T-cell (primary cell): ENCODE measurements at places on chromosomes 11 and 22. TPM values are rescaled to one million over a fixed set of nuclear protein-coding genes. Genes with fewer than 3 reads are reported as not detected.
A peak's percentile ranks its signal among the peaks of the same experiment; 100 is the strongest.

DNA sequence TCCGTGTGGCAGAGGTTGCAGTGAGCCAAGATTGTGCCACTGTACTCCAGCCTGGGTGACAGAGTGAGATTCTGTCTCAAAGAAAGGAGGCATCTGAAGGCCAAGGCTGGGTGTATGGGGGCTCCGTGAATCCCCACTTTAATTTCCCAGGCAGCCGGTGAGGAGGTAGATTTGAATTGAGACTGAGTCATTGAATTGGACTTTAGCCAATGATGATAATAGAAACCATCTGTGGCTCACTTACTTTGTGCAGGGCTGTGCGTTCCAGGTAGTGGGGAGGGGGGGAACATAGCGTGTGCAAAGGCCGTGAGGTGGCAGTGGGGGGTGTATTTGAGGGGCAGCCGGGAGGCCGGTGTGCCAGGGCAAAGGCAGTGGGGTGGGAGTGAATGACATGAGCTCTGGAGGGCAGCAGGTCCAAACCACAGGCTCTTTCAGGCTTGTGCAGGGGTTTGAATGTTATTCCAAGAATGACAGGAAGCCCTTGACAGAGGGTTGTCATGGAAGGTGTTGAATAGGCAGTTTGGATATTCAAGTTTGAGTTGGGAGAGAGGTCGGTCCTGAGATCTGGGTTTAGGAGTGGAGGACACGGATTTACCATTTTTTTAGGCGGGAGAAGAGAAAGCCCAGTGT is 6.1 kb downstream of the ARHGAP8 start:
- DNase-seq: no peak

DNA sequence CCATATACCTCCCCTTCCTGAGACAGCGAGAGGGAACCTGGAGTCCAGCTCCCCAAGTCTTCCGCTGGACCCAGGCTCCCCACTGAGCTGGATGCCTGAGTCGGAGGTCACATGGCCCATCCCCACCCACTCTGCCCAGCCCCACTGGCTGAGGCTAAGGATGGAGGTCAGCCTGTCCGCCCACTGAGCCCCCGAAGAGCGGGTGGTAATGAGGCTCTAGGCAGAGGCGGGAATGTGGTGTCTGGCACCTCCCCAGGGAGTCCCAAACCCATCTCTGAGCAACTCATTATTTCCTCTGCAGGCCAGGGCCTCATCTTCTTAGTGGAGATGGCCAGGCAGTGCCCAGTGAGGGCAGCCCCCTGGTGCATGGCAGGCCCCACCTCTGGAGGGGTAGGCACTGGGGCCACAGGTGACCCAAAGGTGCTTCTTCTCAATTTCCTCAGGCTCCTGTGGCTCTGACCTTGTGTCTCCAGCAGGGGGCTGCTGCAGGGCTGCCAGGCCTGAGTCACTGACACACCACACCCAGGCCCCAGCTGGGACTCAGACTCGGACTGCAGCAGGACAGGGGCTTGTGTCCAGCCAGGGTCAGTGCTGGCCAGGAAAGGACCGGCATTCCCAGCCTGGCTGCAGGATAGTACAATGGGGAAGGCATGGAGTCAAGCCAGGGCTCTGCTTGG is 10.2 kb upstream of the PDE2A start:
- DNase-seq: peak; percentile 13

DNA sequence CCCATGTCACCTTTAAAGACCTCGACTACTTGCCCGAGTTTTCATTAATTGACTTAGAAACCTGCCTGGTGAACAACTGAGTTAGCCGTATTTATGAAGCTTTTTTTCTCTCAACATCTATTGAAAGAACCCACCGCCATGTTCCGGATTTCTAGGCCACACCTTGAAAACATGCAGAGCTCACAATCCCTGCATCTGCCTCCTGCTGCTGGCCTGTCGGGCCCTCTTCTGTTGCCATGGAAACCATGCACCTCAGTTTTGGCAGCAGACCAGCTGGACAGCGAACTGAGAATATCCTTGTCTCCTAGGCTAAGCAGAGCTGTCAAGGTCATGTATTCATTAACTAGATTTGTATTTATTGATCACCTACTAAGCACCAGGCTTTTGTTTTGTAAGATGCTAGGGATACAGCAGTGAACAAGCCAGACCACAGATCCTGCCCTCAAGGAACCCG is 4.3 kb upstream of the PATZ1 start:
- no peak for DNase-seq

DNA sequence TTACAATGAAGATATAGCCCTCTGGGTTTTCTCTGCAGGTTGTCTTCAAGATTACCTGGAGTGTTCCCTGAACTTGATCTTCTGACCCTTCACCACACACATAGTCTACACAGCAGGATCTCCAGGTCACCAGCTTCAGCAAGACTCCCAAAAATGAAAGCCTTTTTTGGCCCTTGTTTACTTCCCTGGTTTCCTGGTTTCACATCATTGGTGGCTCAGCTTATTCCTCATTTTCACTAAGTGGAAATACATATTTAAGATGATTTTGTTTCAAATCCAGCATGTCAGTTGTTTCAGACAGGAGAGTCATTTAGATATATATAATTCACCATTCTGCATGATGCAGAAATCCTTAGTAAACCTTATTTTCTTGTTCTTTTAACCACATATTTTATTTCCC is 41.6 kb upstream of the MPEG1 start:
- no peak for DNase-seq

GRCh38 chr11:59894616-59895015 is 16.0 kb downstream of the OOSP3 start:
- DNase-seq: no peak

- no peak for DNase-seq
These were observed 14.6 kb upstream of the CCDC188 start for GRCh38 chr22:20165421-20165820.

DNA sequence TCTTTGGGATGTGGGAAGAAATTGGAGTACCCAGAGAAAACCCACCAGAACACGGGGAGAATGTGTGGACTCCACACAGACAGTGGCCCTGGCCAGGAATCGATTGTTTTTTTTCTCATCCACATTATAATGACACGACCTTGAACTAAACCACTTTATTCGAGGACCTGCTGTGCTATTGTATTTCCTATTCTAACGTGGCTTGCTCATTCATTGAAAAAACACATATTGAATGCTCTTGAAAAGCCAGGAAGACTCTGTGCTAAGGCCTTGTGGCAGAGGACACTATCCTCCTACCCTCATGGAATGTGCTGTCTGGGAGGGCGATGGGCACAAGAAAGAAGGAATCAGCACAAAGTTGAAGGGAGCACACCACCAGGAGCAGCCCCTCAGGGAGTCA is 9.1 kb upstream of the SREBF2 start:
- no peak for DNase-seq

GRCh38 chr11:92204731-92205130 is 19.9 kb upstream of the FAT3 start:
- no peak for DNase-seq

DNA sequence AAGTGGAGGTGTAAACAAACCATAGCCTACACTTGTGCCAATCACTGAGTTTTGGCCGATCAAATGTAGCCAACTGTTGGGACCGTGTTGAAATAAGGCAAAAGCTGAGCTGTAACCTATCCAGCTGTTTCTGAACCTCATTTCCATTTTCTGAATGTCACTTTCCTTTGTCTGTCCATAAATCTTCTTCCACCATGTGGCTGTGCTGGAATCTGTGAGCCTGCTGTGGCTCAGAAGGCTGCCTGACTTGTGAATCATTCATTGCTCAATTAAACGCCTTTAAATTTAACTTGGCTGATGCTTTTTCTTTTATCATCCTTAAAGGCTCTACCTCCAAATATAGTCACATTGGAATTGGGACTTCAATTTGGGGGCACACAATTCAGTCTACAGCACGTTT is 203.1 kb upstream of the MPPED2 start:
- DNase-seq: no peak

GRCh38 chr22:17832665-17833064 is 58.4 kb upstream of the BID start:
- no peak for DNase-seq

- DNase-seq: no peak
These were observed 40.8 kb downstream of the ENTHD1 start for GRCh38 chr22:39852799-39853198.

- DNase-seq: no peak
These were observed 25.0 kb downstream of the AMPD3 start for GRCh38 chr11:10480026-10480425.

- DNase-seq: no peak
These were observed 10.3 kb upstream of the NEFH start for GRCh38 chr22:29469755-29470154.

DNA sequence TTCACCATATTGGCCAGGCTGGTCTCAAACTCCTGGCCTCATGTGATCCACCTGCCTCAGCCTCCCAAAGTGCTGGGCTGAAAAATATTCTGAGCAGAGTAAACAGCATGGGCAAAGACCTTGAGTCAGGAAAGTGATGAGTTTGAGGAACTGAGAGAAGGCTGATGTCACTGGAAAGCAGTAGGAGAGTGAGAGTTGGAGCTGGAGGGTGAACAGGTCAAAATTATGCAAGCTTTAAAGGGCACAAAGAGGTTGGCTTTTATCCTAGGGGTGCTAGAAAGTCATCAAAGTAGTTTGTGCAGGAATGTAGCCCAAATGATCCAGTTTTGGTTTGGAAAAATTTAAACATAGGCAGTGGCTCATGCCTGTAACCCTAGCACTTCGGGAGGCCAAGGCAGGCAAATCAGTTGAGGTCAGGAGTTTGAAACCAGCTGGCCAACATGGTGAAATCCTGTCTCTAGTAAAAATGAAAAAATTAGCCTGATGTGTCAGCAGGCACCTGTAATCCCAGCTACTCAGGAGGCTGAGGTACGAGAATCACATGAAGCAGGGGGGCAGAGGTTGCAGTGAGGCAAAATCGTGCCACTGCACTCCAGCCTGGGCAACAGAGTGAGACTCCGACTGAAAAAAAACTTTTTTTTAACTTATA is 44.7 kb upstream of the CXCR5 start:
- DNase-seq: no peak

DNA sequence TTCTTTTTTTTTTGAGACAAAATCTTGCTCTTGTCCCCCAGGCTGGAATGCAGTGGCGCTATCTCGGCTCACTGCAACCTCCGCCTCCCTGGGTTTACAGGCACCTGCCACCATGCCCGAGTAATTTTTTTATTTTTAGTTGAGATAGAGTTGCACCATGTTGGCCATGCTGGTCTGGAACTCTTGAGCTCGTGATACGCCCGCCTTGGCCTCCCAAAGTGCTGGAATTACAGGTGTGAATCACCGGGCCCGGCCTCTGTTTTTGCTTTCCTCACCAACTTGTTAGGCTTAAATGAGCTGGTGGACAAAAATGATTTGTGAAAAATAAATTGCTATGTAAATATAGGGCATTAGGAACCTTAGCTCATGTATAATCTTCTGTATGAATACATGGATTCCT is 3.5 kb downstream of the MEI1 start:
- no peak for DNase-seq

DNA sequence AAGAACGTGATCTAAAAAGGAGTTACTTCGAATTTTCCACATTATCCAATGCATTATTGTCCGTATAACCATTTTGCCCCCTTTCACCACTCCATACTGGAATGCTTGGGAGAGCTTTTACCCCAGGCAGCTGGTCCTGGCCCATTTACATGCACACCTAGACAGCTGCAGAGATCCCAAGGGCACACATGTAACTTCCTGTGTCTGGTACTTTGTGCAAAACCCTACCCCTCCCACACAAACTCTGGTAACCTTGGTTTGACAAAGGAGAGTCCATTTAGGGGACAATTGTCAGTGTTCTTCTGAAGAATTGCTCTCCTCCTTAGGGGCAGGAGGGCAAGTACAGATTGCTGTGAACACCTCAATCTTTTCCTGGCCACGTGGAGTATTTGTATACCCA is 57.3 kb upstream of the SORL1 start:
- DNase-seq: no peak

- DNase-seq: no peak
These were observed 591.3 kb downstream of the LRRC4C start for GRCh38 chr11:40867991-40868632.

- DNase-seq: peak; percentile 57
These were observed 19.5 kb downstream of the IL17REL start for GRCh38 chr22:49992921-49993648.

- no peak for DNase-seq
These were observed 233.4 kb downstream of the ST3GAL4 start for GRCh38 chr11:126588630-126589491.

- DNase-seq: no peak
These were observed 435.6 kb downstream of the ETS1 start for GRCh38 chr11:128151780-128152179.

GRCh38 chr11:38392176-38392575 is 1794.1 kb upstream of the RAG2 start:
- no peak for DNase-seq

DNA sequence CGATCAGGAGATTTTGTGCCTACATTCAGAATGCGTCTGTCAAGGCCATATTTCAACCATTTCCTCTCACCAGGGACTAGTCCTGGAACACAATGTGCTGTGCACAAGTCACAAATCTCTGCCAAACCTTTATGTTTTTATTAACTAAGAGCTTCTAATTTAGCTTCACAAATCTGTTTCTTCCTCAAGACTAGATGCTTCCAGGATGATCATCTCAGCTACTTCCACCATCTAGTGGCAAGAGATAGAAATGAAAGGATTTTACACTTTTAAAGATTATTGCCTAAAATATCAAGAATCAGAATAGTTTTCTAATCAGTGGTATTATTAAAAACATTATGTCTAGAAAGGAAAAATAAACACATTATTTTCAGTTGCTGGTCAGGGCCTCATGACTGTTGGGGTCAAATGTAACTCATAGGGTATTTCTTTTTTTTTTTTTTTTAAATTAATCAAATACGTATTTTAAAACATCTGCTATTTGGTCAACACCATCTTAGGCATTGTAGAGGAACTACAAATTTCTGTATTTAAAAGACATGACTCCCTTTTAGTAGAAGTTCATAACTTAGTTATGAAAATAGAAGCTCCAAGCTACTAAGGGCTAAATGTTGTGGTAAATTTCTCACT is 1102.6 kb downstream of the DLG2 start:
- DNase-seq: no peak

DNA sequence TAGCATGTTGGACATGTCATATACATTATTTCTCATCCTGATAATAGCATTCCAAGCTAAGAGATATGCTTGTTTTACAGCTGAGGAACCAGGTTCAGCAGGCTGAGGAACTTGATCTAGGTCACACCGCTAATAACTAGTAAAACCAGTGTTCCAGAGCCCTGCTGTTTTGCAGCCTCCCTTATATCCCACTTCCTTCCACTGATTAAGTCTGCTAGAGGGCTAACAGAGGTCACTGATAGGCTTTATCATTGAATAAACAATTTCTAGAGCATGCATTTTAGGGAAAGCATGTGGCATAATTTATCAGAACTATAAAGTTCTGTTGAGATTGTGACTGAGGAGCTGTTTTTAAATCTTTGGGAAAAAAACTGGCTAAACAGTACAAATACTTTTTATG is 54.0 kb downstream of the UVRAG start:
- DNase-seq: no peak

The DSCAML1 gene
- total RNA-seq: 0.15 TPM

The MMP3 gene
- not detected for total RNA-seq

The RIBC2 gene
- total RNA-seq: 0.89 TPM

The DNAJB7 gene
- not detected for total RNA-seq

The KDM4D gene
- 0.54 TPM for total RNA-seq

The MMP7 gene
- 0.73 TPM for total RNA-seq

The MGAT3 gene
- 2.7 TPM for total RNA-seq

The BTG4 gene
- total RNA-seq: not detected

The TIMP3 gene
- 1.1 TPM for total RNA-seq

The LARGE2 gene
- 9.6 TPM for total RNA-seq

The YAP1 gene
- total RNA-seq: 0.82 TPM

The B4GAT1 gene
- 7.9 TPM for total RNA-seq

The VPREB1 gene
- not detected for total RNA-seq

The RTN4R gene
- 2.5 TPM for total RNA-seq

The GRIA4 gene
- not detected for total RNA-seq

The CALCA gene
- not detected for total RNA-seq
